ENCODE measurements at places on chromosomes 1 and 21. TPM values are rescaled to one million over a fixed set of nuclear protein-coding genes. Genes with fewer than 3 reads are reported as not detected.

TMEM222 gene
- total RNA-seq, result 24.8 TPM

CLIC6 gene
- total RNA-seq, result not detected

ASAP3 gene
- 4.0 TPM for total RNA-seq

ITLN2 gene
- not detected for total RNA-seq

HSD3B1 gene
- total RNA-seq, result not detected

CCDC190 gene
- total RNA-seq, result 0.11 TPM

TIE1 gene
- 962 TPM for total RNA-seq

IL22RA1 gene
- total RNA-seq, result not detected

UBE2Q1 gene
- 36.7 TPM for total RNA-seq

NES gene
- total RNA-seq, result 36.2 TPM

COP1 gene
- 51.1 TPM for total RNA-seq

GJA4 gene
- 19.8 TPM for total RNA-seq

FAM72D gene
- total RNA-seq, result 0.65 TPM

CTTNBP2NL gene
- 18.6 TPM for total RNA-seq

ACTL8 gene
- not detected for total RNA-seq

RAB42 gene
- total RNA-seq, result 8.0 TPM

LRRC8D gene
- total RNA-seq, result 9.9 TPM

GRIK1 gene
- 11.6 TPM for total RNA-seq

TNFSF4 gene
- 1.4 TPM for total RNA-seq

TLCD4 gene
- total RNA-seq, result 0.11 TPM

KRTAP10-8 gene
- total RNA-seq, result not detected

WNT2B gene
- total RNA-seq, result 1.1 TPM

MNDA gene
- total RNA-seq, result not detected

MFSD2A gene
- 0.33 TPM for total RNA-seq

ARHGEF16 gene
- 0.17 TPM for total RNA-seq

SLC22A15 gene
- total RNA-seq, result under 0.01 TPM

SKI gene
- total RNA-seq, result 18.1 TPM

DNAJC28 gene
- total RNA-seq, result 1.8 TPM

LCE6A gene
- not detected for total RNA-seq

FAM72C gene
- 0.34 TPM for total RNA-seq

CR1L gene
- not detected for total RNA-seq

DLGAP3 gene
- total RNA-seq, result not detected

CCDC30 gene
- 0.69 TPM for total RNA-seq

TFAP2E gene
- 0.26 TPM for total RNA-seq

OR2L8 gene
- total RNA-seq, result not detected

NSL1 gene
- total RNA-seq, result 26.0 TPM

ODR4 gene
- 20.9 TPM for total RNA-seq

S100A8 gene
- total RNA-seq, result not detected

PBX1 gene
- 1.5 TPM for total RNA-seq

KCNH1 gene
- not detected for total RNA-seq

SELENOF gene
- total RNA-seq, result 252 TPM

SZT2 gene
- total RNA-seq, result 14.6 TPM

TATDN3 gene
- 13.3 TPM for total RNA-seq

SLC1A7 gene
- total RNA-seq, result not detected

MACO1 gene
- total RNA-seq, result 27.1 TPM

SLAMF9 gene
- not detected for total RNA-seq

HFM1 gene
- 0.69 TPM for total RNA-seq

EDARADD gene
- under 0.01 TPM for total RNA-seq

TFF3 gene
- 163 TPM for total RNA-seq

Data from dermis lymphatic vessel endothelial cell (primary cell).